ENCODE measurements at places on chromosomes 16 and 17.

- DNase-seq: no peak
Measured at GRCh38 chr17:39709319-39709997, 9.6 kb downstream of the ERBB2 start.

- DNase-seq: no peak
Measured at GRCh38 chr17:606508-607250, 108.0 kb downstream of the VPS53 start.

DNA sequence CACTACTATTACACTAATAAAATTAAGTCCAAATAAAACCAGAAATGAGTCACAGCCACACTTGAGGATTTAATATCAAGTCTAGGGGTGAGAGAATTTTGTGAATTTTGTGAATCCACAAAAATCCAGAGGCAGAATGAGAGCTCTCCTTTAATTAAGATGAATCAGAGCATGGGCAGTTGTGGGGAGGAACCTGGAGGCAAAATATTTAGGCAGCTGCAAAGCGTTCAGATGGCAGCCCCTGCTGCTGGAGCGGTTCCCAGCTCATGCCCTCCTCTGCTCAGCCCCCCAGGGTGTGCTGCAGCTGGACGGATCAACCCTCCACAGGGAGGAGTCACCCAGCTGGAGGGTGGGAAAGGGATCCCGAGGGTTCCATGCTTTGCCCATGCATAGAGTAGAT is 43.4 kb upstream of the IRX6 start:
- DNase-seq: peak; percentile 3

DNA sequence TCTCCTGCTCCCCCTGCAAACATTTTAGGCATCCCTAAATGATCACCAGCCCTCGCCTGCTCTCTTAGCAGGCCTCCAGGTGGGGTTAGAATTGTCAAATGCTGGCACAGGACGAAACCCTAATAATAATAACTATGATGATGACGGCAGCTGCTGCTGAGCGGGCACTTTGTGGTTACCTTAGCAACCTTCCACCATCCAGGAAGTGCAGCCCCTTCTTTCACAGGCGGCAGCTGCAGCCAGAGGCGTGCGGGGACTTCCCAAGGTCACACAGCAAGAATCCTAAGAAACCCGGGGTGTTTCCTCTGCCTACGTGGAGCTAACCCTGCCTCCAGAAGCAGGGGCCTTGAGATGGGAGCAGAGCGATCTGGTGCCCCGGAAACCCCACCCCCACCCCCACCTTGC is 22.4 kb upstream of the EIF1 start:
- DNase-seq: peak; percentile 93

GRCh38 chr16:7294020-7294419 is 38.6 kb upstream of the RBFOX1 start:
- DNase-seq: no peak
